ENCODE measurements at places on chromosomes 1 and 21.

- no peak for DNase-seq
Observed at GRCh38 chr1:35615440-35615839, 25.9 kb downstream of the PSMB2 start.

- DNase-seq, result no peak
Observed at GRCh38 chr21:38188037-38188436, 68.8 kb upstream of the KCNJ15 start.

GRCh38 chr21:17658931-17659330 is 46.2 kb upstream of the BTG3 start:
- no peak for DNase-seq

DNA sequence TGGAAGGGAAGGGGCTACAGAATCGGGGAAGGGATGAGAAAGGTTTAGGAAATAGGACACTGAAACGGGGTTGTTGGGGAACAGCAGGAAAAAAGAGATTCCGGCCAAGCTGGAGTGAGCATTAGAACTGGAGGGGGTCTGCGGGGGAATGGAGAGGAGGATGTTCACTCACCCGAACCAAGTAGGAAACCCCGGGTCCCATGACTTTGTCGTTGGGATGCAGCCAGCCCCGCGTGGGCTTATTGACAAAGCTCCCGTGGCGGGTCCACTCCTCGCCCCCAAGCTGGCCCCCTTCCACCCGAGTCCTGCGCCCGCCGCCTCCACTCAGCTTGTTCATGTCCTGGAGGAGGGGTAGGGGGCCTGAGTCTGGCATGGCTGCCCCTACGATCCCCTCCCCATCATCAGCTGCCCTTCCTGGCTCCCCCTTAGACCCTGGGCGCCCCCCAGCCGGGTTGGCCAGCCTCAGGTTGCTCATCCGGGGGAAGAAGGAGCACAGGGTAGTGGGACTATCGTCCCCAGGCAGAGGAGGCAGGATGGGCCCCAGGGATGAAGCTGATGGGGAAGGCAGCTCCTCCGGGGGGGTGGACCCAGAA is 591 bp downstream of the SHC1 start:
- DNase-seq, result no peak

DNA sequence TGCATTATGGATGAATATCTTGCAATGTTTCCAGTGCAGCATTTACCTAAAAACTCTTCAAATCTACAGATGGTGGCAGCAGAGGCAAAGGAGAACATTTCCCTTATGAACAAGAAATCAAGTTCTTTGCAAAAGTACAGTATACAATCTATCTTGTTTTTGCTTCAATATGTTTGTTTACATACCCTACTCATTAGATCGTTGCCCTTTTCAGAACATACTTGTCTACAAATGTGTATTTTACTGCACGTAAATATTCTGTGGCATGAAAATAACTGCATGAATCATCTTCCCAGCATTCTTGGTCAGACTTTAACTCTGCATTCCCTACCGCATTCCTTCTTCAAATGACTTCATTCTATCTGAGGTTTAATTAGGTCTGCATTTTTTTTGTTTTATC is 212.7 kb downstream of the ZP4 start:
- no peak for DNase-seq

DNA sequence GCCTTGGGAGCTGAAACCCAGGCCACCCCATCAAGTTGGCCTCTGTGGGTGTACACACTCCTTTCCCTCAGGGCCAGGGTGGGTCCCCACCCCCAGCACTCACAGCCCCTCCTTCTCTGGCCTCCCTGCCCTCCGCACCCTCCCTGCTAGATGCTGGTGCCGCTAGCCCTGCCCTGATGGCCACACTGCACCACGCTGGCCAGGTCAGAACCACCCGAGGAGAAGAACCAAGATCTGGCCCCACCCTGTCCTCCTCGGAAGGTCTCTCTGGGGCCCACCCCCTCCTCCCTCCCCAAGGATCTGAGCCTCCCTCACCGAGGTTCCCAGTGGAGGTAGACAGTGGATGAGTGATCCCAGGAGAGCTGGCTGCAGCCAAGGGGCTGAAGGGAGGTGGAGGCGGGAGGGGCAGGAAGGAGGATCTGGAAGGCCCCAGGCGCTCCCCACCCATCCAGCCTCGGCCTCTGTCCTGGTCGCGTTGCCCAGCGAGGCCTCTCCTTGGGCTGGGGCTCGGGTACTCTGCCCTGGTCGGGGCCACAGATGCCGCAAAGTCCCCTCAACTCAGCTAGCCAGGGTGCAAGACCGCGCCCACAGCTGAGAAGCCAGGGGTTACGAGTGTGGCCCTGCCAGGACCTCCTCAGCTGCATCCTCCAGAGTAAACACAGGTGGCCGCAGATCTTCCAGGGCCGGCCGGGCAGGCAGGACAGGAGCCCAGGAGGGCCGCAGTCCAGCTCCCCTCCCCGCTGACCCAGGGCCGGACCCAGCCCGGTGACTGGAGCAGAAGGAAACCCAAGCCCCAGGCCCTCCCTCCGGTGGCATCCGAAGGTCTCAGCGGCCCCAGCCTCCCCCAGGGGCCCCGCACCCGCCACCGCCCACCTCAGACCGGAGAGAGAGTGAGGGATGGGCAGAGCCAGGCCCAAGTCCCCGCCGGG is 5.2 kb downstream of the B3GALT6 start:
- no peak for DNase-seq

DNA sequence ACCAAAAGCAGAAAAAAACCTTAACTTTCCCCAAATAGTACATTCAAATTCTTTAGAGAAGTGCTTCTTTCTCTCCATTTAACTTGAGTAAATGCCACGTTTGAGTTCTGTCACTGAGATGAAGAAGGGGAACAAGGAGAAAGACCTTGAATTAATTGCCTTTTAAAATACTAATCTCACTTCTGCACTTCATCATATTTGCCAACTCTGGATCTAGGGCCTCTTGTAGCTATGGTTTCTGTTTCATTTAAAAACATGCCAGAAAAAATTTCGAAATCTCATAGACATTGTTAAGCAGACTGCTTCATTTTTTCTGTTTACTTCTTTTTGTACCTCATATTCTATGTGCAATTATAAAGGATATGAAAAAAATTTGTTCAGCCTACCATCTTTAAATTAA is 24.6 kb downstream of the MIXL1 start:
- DNase-seq, result no peak

GRCh38 chr1:160606611-160607010 is 27.3 kb upstream of the CD84 start:
- DNase-seq, result no peak

DNA sequence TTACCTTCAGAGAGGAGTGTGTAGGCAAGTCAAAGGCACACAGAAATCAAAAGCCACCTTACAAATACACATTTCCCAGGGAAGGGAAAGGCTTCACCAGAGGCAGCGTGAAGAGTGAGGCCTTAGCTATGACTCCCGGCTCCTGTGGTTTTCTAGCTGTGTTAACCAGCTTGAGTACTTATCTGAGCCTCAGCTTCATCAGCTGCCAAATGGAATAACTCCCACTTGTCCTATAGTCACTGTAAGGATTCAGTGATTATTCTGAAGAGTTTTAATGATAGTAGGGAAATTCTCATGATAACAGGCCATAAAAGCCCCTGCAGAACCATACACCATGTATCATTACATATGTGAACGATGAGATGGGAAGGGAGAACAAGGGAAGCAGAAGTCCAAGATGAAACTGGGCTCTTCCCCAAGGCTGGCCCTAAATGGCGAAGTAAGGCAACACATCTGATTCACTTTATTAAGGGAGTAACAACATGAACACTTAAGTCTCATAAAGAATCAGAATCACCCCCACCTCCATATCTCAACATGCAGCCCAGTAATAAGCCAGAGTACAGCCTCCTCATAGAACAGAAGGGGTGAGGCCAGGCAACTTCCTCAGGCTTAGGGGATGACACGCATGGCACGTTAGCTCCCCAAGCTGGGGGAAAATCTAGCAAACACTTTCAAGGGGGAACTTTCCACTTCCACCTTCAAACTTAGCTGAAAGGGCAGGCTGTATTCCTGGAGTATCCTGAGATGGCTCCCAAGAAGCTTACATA is 63.7 kb downstream of the SLC66A1 start:
- no peak for DNase-seq

GRCh38 chr1:41516168-41517061 is 31.9 kb upstream of the EDN2 start:
- DNase-seq, result peak; percentile 27

DNA sequence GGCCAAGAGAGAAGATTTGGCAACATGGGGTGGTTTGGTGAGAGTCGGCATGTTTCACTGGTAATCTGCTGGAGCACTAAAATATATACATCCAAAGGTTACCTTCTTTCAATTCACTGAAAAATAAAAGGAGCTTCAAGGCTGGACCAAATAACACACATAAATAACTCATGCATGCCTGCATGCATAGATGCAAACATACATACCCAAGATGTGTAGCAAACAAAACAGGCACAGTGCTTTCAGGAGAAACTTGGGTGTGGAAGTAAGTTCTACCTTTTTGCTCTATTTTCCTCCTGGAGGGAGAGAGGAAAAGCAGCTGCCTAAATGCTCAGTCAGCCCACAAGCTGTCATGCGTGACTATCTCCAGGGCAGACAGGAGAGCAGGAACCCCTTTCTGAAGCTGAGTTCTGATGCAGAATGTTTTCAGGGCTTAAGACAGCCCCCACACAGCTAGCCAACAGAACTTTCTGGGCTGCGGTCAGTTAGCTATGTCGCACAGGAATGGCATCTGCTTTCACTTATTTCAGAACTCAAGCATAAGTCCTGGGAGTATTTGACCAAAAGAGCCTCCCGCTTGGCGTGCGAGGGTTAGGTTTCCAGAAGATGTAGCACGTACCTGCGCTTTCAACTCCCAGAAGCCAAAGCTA is 166.2 kb downstream of the TOMM20 start:
- no peak for DNase-seq

GRCh38 chr1:156434989-156435544 is 65.5 kb downstream of the MEF2D start:
- no peak for DNase-seq

- DNase-seq, result no peak
Observed at GRCh38 chr1:205256951-205257625, 29.3 kb downstream of the TMCC2 start.

- no peak for DNase-seq
Observed at GRCh38 chr1:98177751-98178150, 256.9 kb upstream of the DPYD start.

GRCh38 chr1:244010703-244011123 is 40.4 kb upstream of the ZBTB18 start:
- DNase-seq, result no peak

DNA sequence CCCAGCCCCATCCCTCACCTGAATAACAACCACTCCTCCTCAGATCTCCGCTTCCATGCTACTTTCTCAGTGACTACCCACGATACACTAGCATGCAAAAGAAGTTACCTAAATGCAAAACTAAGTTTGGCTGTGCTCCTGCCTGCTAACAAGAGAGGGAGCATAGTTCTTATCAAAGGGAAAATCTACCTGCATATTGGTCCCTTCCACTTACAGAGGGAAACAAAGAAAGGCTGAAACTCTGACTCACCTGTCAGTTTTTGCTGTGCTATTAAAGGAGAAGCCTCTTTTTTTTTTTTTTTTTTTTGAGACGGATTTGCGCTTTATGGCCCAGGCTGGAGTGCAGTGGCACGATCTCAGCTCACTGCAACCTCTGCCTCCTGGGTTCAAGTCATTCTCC is 43.8 kb upstream of the RAVER2 start:
- no peak for DNase-seq

DNA sequence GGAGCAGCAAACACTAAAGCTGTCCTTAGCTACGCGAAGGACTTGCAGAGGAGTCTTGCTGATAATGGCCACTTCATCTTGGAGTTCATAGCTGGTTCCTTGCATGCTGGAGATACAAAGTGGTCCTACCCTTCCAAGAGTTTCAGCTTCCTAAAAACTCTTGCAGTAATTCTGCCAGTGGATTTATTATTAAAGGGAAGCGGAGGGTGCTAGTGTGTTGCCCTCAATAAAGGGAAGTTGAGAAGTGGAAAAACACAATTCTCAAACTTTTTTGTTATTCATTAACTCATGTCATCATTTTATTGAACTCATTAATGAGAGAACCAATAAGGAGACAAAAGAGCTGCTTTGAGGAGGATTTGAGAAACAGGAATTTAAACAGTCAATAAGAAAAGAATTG is 6.5 kb upstream of the HAPLN2 start:
- no peak for DNase-seq

GRCh38 chr1:48807554-48808260 is 31.0 kb upstream of the BEND5 start:
- DNase-seq, result no peak

- DNase-seq, result no peak
Observed at GRCh38 chr21:32192291-32193097, 86.4 kb downstream of the MIS18A start.

DNA sequence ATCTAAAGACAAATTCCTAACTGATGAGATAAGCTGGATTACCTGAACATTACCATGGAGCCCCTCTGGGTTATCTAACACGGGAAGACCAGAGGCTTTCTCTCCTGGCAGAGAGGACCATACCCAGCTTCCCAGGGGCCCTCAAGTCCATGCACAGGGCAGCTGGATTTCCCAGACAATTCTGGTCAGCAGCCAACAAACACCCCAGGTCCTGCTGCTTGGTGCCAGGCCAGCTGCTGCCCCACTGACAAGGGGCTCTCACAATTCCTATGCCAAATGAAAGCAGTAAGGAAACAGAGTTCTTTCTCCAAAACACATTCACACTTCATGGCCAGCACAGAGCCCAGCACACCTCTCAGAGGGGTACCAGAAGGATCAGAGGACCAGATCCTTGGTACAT is 114.2 kb downstream of the HLCS start:
- DNase-seq, result no peak

Data from stimulated activated CD4-positive, alpha-beta T cell treated with anti-CD3 and anti-CD28 coated beads, TNF-alpha, amount 100 ng/mL, for 1 hour (primary cell).